ENCODE measurements at places on chromosomes 1 and 21. TPM values are rescaled to one million over a fixed set of nuclear protein-coding genes. Genes with fewer than 3 reads are reported as not detected.

DNA sequence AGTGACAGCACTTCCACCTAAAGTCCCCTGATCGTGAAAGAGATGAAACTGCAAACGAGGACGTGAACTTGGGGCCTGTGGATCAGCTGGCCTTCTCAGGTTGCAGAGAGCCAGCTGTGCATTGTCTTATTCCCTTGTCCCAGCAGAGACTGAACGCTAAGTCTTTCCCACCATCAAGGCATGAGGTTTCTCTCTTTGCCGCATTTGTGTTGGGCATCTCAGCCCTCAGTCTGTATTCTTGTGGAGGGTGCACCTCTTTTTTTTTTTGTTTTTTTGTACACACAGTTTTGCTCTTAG is 71.4 kb downstream of the KIF26B start:
- no peaks in the 10 kb centered on the region for H3K4me1 ChIP-seq
- H3K4me3 ChIP-seq: no peak overlapping the region
- H3K36me3 ChIP-seq: no peaks in the 10 kb centered on the region
- no peak for DNase-seq

The DSTYK gene
- 18.8 TPM for polyA plus RNA-seq

The TMEM200B gene
- 26.3 TPM for polyA plus RNA-seq

DNA sequence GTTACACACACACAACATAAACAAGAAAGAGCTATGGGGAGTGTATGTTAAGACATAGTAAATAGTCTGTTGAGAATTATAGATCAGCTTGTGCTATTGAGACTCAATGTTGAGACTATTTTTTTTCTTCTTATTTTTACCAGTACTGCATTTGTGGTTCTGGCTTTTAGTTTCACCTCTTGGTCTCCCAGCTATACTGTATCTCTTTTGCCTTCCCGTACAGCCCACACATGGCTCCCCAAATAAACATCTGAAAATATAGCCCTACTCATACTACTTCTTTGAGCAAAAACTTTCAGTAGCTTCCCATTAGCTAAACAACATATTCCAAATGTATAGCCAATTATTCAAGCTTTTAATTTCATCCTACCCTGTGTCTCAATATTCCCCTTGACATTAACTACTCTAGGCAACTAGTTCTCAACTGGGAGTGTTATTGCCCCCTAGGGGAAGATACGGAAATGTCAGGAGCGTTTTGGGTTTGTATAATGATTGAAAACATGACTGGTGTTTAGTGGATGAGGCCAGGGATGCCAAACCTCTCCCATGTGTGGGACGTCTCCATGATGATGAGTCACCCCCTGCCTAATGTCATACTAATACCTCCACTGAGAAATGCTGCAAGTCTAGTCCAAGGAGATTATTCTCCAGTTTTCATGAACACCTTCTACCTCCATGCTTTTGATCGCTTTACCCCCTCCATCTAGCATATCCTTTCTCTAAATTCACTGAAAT is 6.8 kb downstream of the RPE65 start:
- H3K36me3 ChIP-seq: no peaks in the 10 kb centered on the region
- no peak for DNase-seq
- no peak overlapping the region for H3K27ac ChIP-seq

- H3K4me1 ChIP-seq: no peaks in the 10 kb centered on the region
- H3K4me3 ChIP-seq: no peak overlapping the region
- H3K27me3 ChIP-seq: no peaks in the 10 kb centered on the region
- no peak for DNase-seq
- no peaks in the 10 kb centered on the region for H3K36me3 ChIP-seq
- H3K27ac ChIP-seq: no peak overlapping the region
Measured at GRCh38 chr1:8674481-8674880, 143.0 kb downstream of the RERE start.

DNA sequence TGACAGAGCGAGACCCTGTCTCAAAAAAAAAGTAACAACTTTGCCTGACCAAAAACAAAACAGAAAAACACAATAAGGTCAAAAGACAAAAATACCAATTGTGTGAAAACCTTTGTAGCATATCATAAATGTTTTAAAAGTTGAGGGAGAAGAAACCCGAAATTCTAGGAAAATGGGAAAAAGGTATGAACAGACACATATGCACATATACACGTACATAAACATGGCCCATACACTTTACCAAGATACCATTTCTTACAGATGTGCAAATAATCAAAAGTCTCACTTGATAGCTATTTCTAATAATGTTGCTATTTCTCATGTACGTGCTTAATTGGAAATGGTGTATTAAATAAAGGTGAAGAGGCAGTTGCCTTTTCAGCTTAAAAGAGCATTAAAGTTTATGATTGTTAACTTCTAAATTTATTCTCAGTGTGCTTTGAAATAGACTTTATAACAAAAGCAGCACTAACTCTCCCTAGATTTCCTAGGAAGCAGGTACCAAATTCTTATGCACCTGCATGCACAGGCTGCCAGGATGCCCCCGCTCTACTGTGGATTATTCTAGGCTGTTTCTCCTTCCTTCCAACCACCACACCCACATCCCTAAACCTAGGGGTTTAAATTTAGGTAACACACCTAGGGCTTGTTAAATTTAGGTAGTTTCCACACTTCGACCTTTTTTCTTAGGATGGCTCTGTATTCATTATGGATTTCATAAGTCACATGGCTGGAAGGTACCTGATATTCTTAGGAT is 33.8 kb downstream of the ADARB1 start:
- no peak for DNase-seq
- no peaks in the 10 kb centered on the region for H3K36me3 ChIP-seq
- no peak overlapping the region for H3K27ac ChIP-seq
